ENCODE measurements at places on chromosomes 1 and 21. TPM values are rescaled to one million over a fixed set of nuclear protein-coding genes. Genes with fewer than 3 reads are reported as not detected.

GRCh38 chr1:229186373-229187056 is 84.4 kb upstream of the RAB4A start:
- DNase-seq: no peak

DNA sequence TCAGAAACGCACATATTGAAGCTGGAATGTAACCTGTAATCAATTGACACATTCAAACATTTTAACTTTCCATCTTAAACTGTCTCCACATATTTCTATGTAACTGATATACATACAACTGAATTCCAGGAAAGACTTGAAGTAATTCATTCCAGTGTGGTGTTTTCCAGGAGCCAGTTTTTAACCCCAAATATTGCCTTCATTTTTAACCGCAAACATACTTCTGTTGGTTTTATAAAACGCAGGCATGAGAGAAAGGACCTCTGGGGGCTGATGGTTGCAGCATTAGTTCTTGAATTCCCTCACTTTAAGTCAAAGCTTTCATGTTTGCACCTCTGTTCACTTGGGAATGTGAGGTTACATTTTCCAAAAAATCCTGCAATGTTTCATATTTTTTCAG is 204.1 kb downstream of the CRB1 start:
- DNase-seq: no peak

DNA sequence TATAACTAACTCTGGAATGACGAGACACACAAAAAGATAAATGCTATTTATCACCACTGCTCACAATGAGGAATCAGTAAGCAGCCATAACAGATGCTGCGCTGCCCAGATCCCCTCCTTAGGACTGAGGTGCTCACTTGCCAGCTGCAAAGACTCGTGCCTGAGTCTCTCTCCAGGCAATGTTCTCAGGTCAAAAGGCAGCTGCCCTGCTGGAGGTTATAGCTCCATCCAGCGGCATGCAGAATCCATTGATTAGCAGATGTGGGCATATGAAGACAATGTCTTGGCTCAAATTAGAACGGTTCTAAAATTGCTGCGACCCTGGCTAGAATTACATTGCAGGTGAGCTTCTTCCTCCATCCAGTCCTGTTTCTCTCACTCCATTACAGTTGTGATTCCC is 328.2 kb upstream of the CHRM3 start:
- DNase-seq: no peak

- DNase-seq: no peak
Measured at GRCh38 chr1:71296551-71297134, 215.8 kb upstream of the ZRANB2 start.

- DNase-seq: no peak
Measured at GRCh38 chr1:76106719-76107235, 32.2 kb downstream of the ST6GALNAC3 start.

REG4 gene
- total RNA-seq: not detected

GRCh38 chr1:207670997-207671396 is 26.1 kb downstream of the CR1L start:
- no peak for DNase-seq

SLC35E2B gene
- 45.6 TPM for total RNA-seq

IGSF5 gene
- not detected for total RNA-seq

IGSF8 gene
- 54.9 TPM for total RNA-seq

DNA sequence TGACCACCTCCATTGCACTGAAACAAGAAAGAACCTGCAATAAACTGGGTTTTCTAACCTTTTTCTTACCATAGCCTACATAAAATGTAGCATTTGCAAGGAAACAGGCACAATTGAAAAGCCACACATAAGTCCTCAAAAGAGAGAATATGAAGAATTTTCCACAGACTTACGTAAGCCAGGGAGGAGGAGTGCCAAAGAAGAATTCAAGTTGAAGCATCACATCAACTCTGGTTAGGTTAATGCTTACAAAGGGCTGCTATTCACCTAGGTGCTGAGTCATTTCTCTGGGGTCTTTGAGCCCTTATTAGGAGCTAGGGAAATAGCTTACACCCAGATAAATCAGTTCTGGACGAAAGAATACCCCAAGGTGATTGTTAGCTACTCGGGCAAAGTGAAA is 9.6 kb downstream of the OSCP1 start:
- no peak for DNase-seq

DNA sequence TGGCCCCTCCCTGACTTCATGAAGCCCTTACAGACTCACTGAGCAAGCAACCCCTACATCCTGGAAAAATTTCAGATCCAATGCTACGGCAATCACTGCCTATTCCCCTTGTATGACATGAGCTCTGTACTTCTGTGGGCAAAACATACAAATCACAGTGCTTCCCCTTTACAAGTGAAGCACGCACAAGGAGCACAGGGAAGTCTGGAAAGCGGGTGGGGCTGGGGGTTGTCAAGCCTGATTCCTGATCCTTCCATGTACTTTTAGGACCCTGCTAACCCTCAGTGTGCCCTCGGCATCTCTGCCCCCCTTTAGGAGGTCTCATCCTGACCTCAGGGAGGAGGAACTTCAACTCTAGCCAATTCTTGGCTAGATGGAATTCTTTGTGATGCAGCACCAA is 405.7 kb upstream of the POU3F1 start:
- DNase-seq: no peak

PRAMEF8 gene
- not detected for total RNA-seq

SPRR2F gene
- total RNA-seq: not detected

DNA sequence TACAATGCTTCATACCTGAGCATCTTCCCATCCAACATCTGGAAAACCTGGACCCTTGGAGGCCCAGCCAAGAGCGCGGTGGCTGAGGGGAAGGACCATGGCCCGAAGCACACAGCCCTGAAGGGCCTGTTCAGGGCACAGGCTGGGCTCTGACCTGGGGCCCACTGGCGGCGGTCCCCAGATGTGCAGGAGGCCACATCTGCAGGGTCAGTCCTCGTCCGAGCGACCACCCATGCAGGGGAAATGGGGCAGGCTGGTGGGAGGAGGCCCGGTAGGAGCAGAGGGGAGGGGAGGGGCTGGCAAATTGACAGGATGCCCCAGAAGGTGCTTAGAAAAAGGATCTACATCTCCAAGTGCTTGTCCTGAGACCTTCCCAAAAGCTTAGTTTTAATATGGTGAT is 59.9 kb downstream of the DISP3 start:
- DNase-seq: no peak

LAMB3 gene
- total RNA-seq: 2.8 TPM

DNA sequence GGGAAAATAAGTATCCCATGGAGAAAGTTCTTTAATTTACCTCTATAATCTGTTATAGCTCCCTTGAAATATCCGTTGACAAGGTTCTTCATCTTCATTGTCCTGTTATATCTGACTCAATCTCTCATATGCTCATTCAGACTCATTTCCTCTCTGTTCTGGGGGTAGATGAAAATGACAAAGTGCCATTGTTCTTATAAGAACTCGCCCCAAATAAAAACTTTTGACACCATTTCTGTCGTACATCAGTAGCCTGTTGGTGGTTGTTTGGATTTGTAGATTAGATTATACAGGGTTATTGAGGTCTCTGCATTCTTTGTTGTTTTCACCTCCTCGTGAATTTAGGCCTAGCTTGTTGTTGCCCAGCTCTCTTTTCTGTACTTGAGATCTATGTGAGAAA is 55.2 kb upstream of the IPO9 start:
- no peak for DNase-seq

PGLYRP3 gene
- total RNA-seq: not detected

DNA sequence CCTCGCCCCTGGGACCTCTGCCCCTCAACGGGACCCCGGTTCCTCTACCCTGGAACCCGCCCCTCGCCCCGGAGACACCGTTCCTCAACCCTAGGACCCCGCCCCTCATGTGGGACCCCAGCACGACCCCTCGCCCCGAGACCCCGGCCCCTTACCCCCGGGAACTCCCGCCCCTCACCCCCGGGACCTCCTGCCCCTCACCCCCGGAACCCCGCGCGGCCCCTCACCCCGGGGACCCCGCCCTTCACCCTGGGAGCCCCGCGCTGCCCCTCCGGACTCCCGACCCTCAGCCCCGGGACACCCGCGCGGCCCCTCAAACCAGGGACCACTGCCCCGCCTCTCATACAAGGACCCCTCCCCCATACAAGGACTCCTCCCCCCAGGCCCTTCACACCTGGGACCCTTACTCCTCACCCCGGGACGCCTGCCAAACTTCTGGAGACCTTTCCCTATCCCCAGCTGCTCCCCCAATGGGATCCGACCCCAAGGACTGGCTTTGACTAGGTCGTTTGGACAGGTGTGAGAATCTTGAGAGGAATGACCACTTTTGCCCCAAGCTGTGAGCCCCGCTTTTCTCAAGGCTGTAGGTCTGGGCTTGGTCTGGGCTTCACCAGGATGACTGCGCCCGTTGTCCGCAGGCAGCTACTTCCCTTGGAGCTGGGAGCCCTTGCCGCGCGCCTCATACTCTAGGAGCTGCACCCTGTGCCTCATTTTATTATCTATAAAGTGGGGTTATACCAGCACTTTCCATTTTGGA is 843 bp downstream of the DIP2A start:
- DNase-seq: peak; percentile 78

KCTD3 gene
- total RNA-seq: 59.4 TPM

CCDC181 gene
- 2.1 TPM for total RNA-seq

GRCh38 chr1:91020486-91020885 is 1.3 kb downstream of the ZNF644 start:
- no peak for DNase-seq

GRCh38 chr1:24557711-24558131 is 1.8 kb downstream of the NCMAP start:
- DNase-seq: peak; percentile 48

Measured in sciatic nerve (tissue), 2 donors.